ENCODE measurements at places on chromosomes 2 and 18.

- no peak for DNase-seq
Measured at GRCh38 chr2:101863534-101863933, 128.2 kb upstream of the IL1R2 start.

GRCh38 chr2:66431846-66432587, 2.9 kb upstream of the MEIS1 start:
- DNase-seq, result no peak

DNA sequence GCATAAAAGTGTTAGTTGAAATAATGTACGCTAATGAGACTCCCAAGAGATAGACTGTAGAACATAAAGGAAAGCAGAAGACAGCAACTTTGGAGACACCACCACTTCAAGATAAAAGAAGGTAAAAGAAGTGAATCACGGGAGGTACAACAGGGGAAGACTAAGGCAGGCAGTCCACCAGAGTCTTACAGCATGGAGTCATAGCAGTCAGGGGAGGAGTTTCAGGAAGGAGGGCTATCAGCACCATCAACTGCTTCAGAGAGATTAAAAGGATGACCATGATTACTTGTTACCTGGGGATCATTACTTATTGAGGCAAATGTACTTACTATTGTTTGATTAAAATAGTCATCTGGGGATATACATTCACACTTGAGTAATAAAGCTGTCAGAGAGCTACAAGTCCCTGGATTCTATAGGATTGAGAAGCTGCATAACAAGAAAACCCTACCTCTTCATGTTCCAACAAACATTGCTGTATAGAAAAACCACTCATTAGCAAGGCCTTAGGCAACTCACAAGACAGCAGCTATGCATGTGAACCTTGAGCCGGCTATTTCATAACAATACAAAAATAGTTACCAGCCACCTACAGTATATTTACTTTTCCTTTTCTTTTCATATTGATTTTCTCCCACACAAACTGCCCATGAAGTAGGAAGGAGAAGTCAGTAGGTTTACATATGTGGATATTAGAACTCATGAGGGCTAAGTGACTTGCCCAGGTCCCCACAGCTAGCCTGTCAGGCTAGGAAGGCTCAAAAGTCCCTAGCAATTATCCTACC, 101.7 kb downstream of the PDE11A start:
- peak; percentile 7 for DNase-seq

DNA sequence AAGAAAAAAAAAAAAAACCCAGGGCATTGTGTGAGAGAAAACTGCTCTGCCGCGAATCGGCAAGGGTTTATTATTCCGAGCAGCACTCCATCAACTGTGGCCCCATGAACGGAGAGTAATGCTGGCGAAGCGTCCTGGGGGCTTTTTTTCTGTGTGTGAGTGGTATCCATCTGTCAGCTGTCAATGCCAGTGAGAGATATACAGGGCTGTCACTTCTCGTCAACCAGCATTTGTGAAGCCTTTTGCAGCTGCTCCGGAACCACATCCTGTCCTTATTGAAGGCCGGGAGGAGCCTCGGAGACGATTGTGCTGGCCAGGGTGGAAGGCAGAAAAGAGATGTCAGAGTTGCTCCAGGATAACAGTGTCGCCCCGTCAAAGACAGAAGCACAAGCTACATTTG, 356.9 kb upstream of the SMIM21 start:
- no peak for DNase-seq

DNA sequence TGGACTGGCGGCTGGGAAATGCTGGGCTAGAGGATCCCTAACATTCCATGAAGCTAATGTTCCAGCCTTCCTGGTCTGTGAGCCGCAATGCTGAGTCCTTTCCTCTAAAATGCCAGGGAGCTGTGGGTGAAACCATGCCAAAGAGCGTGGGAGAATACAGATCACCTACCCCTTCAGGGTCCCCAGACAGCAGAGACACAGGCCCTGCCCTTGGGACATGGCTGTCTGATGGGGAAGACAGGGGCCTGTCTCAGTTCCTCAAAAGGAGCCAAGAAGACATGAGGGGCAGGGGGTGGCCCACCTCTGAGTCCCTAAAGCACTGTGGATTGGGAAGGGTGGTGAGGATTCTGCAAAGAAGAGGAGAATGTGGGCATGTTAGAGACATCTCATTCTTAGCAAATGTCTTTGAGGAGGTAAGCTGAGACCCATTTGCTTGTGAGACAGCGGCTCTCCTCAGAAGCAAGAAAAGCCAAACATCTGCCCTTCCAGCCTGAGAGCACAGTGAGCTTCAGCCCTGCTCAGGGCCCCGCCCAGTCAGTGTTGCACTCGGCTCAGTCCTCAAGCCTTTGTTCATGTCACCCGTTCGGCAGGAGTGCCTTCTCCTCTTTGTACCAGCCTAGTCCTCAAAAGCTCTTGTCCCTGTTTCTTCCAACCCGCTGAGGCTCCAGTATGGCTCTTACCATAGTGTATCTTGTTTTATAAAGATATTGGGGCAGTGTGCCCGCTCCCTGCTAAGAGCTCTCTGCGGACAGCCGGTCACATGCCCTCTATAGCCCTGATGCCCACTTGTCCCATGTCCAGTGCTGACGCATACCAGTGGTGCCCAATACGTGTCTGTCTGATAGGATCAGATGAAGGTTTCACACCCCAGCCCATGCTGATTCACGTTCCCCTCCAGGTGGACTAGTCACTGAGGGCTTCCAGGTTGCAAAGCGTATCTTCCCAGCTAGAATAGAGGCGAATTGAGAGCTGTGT, 286.2 kb downstream of the CYP26B1 start:
- no peak for DNase-seq

- no peak for DNase-seq
Measured at GRCh38 chr2:88416016-88416663, 36.4 kb downstream of the FOXI3 start.

GRCh38 chr18:79526468-79527460, 131.0 kb downstream of the NFATC1 start:
- no peak for DNase-seq

DNA sequence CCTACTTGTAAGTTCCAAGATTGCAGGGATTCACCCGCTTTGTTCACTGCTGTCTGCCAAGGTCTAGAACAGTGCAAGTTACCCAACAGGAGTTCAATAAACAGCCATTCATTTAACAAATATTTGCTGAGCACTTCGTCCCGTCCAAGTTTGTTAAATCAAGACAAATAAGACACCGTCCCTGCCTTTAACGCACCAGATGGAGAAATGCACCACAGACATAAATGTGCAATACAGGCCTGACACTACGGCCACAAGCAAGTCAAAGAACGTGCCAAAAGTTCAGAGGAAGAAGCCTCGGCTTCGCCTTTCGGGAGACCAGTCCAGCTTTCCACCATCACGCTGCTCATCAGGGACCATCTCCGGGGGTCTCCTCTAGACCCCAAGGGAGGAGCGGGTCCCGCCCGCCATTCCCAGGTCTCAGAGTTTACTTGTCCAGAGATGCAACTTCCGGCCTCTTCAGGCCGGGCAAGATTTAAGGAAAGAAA, 429 bp downstream of the C2orf76 start:
- peak; percentile 28 for DNase-seq

DNA sequence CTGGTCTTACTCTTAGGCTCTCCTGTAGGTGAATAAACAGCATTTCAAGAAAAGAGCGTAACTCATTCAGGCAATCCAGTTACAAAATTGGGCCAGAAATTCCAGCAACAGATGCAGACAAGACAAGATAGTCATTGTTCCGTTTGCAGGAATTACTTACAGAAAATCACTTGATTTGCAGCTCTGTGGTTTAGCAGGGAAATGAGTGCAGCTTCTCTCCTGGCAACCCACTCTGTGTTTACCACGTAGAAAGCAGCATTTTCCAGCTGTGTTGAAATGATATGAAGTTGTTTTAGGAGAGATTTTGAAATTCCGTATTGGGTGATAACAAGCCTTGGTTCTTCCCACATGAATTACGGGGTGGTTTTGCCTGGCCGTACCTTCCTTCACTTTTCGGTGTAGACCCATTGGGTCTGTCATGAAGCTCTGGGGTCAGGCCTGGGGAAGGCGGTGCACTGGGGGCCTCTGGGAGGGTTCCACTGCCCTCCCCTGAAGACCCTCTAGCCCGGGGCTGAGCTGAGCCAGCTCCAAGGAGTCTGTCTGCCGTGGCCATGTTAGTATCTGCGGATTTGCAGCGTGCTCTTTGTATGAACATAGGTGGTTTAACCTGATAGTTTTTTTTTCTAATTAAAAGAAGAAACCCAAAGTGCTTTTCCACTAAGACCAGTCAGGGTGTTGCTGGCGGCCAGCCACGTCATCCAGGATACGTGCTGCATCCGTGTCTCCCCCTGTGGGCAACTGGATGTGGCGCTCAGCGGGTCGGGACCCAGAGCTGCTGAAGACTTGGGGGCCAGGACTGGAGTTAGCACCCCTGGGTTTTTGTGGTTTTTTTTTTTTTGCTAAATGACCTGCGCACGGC, 58.9 kb upstream of the KCNG2 start:
- no peak for DNase-seq

DNA sequence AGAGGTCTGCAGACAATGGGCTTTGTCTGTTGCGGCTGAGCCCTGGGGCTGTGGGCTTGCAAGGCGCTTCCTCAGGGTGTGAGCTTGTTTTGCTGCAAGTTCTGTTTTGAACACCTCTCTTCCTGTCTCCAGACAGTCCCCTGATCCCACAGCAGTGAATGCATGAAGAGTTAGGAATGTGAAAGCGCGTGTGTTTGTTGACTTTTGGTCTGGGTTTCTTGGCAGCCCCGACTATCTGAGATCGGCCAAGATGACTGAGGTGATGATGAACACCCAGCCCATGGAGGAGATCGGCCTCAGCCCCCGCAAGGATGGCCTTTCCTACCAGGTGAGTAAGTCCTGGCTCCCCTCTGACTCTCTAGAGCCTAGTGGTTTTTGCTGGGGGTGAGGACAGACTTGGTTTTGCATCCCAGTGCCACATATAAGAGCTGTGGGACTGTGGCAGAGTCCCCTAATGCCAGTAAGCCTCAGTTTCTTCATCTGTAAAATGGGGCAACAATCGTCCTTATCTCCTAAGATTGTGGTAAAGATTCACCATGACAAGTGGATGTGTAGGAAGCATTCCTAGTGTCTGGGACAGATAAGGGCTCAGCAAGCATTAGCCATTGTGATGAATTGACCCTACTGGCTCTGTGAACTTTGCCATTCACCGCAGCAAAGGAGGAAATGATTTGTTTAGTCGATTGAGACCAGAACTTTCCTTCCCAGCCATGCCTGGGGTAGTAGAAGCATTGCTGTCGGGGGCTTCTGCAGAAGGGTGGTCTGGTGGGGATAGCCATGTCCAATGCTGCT, 3.0 kb downstream of the LBH start:
- peak; percentile 97 for DNase-seq

DNA sequence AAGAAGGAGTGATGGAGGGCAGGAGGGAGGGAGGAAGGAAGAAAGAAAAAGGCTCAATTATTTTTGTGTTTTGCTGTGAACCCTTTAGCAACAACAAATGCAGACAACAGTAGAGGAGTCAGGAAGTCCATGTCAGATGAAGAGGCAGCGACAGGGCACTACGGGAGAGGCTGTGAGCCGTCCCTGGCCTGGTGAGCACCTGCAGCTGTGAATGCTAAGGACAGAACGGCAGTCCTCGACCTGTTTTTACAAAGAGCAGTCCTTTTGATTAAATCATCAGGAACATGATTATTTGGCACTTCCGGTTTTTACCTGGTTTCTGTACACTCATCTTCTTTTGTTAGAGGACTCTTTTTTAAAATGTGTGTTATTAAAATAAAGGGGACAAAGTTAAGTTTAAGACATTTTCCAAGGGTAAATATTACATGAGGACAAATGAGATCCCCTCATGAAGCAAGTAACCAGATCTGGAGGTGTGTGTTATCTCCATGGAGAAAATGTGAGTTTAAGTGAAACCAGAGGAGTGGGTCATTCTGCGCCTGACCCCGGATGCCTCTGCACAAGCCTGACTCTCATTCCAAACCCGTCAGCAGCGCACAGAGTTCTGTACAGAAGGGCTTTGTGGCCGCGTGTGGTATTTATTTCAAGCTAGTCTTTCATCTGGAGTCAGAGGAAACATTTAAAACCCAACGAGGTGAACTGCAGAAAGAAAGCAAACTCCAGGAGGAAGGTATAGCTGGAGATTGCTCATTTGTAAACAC, 492.5 kb downstream of the SOX11 start:
- DNase-seq, result peak; percentile 8

DNA sequence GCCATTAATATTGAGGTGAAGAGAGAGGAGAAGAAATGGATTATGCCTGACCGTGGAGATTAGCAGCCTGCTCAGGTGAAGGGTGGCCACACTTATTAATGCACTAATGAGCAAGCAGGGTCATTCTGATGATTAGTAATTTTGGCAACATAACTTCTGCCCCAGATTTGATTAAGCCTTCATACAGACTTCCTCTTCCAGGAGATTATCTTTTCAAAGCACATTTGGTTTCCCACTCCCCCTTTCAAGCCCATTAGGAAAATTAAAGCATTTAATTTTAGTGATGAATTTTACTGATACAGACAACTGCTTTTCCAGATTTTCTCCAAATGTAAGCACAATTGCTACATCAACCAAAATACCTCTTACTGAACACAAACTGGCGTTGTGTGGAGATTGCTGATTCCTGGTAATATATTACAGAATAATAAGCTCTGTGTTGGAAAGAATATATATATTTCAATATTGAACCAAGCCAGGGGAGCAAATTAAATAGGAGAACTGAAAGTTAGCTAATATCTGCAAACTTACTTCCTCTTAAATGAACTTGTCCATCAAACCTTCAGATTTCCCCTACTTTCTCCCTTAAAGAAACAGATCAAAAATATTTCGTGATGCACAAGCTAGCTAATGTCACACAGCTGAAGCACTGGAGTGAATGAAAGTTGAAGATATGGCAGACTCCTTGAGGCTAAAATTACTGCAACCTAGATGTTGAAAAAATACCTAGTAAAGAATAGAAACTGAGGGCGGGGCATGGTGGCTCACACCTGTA, 140.8 kb downstream of the FAM210A start:
- no peak for DNase-seq

- no peak for DNase-seq
Measured at GRCh38 chr18:7980136-7980535, 413.0 kb downstream of the PTPRM start.

DNA sequence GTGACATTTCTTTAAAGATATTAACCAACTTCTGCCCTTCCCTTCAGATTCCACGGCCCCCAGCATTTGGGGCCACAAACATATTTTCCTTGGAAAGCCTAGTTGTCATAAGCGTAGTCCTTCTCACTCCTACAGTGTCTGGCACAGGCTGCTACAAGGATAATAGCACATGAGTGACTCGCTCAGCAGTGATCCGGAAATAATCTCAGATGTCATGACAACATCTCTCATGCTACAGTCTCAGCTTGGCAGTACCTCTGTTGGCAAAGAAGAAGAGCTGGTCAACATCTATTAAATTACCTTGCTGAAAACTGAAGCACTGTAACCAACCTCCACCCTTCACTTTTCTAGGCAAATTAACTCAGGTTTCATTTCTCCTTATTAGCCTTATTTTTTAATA, 351.7 kb downstream of the RAD51AP2 start:
- DNase-seq, result peak; percentile 30
